ENCODE measurements at places on chromosomes 3 and 15. TPM values are rescaled to one million over a fixed set of nuclear protein-coding genes. Genes with fewer than 3 reads are reported as not detected.

DNA sequence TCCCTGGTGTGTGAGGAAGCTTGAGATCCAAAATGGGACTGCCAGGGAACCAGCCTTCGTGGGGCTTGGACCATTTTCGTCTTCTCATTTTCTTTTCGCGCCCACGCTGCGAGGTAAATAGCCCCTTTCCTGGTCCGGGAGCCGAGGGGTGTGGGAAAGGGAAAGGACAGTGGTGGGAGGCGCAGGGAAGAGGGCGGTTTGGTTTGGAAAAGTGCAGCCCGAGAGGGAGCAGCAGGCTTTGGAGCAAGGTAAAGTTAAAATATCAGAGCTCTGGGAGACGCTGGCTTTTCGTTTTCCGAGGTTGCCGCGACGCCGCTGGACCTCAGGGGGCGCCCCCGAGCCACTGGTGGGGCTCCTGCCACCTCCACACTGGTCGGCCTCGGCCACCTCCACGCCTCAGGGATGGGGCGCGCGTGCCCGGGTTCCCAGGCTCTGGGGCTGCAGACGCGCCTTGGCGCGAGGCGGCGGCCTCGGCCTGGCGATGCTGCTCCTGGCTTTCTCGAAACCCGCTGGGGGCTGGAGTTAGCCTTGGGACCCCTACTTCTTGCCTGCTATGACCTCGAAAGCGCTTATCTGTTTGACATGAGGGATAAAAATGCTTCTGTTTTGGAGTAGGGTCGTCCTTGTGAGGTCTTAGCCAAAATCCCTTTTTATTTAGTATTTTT is 3.2 kb downstream of the PTPRG start:
- H3K27ac ChIP-seq, result no peak overlapping the region
- H3K4me3 ChIP-seq, result peak overlapping the region; percentile 90
- DNase-seq, result peak; percentile 83

DNA sequence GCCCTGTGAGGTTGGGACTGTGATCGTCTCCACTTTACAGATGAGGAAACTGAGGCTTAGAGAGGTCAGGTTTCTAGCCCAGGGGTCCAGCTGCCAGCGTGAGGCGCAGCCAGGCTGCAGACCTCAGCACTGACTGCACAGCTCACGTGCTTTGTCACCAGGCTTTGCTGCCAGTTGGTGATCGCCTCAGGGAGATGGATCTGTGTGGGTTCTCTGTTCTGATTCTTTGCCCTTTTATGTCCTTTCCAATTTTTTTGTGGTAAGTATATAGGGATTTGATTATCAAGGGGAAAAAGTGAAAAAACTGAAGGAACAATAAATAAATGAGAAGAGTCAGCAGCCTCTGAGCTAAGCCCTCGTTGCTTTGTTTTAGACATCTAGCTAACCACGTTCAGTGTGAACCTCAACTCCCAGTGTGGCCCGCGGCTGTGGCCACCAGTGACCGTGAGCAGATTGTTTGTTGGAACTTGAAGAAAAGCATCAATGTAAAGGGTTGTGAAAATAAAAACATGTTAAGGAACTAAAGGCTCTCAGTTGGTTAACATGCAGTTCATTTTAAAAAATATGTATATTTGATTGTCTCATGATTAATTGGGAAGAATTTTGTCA is 117.6 kb downstream of the PDE8A start:
- no peak for DNase-seq
- no peak overlapping the region for H3K27ac ChIP-seq
- no peaks in the 10 kb centered on the region for H3K27me3 ChIP-seq

DNA sequence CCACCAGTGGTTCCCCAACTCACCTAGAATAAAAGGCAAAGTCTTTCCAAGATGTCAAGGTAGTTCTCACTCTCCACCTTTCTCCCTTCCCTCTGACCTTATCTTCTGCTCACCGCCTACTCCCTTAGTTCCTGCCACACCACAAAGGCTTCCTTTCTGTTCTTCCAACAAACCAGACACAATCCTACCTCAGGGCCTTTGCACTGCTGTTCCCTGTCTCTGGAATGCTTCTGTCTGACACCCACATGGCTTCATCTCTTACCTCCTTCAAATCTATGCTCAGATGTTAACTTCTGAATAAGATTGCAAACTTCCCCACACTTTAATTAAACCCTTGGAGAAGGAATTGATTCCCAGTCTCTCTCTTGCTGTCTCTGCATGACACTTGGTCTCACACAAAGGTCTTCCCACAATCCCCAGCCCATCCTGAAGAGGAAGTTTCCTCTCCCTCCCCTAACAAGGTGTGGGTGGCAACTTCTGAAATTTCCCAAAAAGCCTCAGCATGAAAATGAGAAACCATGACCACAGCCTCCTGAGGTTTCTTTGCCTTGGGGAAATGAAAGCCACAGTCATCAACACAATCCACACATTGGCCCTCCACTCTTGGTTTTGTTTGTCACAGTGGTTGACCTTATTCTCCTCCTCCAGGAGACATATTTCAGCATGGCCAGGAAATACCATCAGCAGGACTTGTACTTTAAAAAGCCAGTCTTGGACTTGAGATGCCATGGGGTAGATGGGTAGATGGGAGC is 3.0 kb upstream of the RYK start:
- H3K4me1 ChIP-seq, result peaks cover 33% of the 10 kb centered on the region
- H3K4me3 ChIP-seq, result no peak overlapping the region
- H3K36me3 ChIP-seq, result no peaks in the 10 kb centered on the region
- H3K27me3 ChIP-seq, result no peaks in the 10 kb centered on the region
- DNase-seq, result no peak

DNA sequence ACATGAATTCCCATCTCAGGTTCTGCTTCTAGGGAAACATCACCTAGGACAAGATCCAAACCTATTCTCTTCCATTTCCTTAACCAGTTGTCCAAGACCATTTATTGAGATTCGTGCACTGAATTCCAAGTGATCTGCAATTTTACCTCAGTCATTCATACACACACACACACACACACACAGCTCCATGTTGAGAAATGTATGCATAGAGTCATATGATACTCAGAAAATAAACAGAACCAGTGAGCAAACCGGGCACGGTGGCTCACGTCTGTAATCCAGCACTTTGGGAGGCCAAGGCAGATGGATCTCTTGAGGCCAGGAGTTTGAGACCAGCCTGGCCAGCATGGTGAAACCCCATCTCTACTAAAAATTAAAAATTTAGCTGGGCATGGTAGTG is 6.1 kb upstream of the KPNA1 start:
- no peak for DNase-seq
- no peaks in the 10 kb centered on the region for H3K4me1 ChIP-seq

- no peak overlapping the region for H3K27ac ChIP-seq
- H3K4me3 ChIP-seq, result no peak overlapping the region
- DNase-seq, result peak; percentile 79
These were observed 33.5 kb upstream of the PDE8A start for GRCh38 chr15:84947947-84948830.

DNA sequence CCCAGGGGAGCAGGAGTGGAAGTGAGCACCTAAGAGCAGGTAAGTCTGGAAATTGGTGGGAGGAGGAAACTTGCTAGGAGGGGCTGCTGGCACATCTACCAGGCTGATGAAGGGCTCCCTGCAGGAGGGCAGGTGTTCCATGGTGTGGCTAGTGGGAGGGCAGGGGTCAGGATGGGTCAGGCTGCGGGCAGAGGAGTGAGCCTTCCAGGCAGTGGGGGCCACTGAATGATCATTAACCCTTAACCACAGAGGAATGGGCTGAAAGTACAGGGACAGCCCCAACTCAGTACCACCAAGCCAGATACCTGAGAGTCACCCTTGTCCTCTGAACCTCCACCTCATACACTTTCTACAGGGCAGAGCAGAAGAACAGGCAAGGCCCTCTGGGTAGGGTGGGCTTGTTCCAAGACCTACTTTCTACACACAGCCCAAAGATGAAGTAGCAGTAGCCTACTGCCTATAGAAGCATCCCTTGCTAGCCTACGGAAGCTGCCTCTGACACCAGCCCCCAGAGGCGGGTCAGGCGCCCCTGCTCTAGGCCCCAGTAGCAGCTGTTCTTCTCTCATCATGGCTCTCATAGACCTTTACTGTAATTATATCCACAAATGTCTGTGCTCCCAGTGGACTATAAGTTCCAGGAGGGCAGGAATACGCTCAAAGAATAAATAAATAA is 4.6 kb downstream of the RAB6B start:
- no peak for DNase-seq
- no peaks in the 10 kb centered on the region for H3K4me1 ChIP-seq
- no peak overlapping the region for H3K27ac ChIP-seq

DNA sequence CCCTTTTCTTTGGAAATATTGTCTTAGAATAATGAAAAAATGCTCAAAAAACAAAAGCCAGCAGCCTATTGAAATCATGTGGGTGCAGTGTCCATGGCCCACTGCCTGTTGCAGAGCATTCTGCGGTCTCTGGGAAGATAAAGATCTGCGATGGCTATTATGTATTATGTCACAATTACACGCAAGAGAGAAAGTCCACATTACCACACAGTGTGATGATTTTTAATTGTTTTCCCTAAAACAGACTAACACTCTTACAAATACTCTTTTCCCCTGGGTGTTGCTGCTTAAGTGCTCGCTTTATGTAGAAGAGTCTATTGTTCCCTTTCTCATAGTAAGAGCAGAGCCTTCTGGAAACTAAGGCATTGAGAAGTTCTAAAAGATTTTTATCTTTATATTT is 32.2 kb downstream of the SSR3 start:
- no peak overlapping the region for H3K4me3 ChIP-seq
- no peaks in the 10 kb centered on the region for H3K36me3 ChIP-seq
- H3K27me3 ChIP-seq, result no peaks in the 10 kb centered on the region
- H3K4me1 ChIP-seq, result peaks cover 9% of the 10 kb centered on the region
- H3K27ac ChIP-seq, result no peak overlapping the region

- H3K27ac ChIP-seq, result no peak overlapping the region
- no peaks in the 10 kb centered on the region for H3K4me1 ChIP-seq
- H3K36me3 ChIP-seq, result no peaks in the 10 kb centered on the region
- H3K4me3 ChIP-seq, result no peak overlapping the region
These were observed 310.1 kb upstream of the NAALADL2 start for GRCh38 chr3:174548841-174549623.

GRCh38 chr3:58749948-58750347 is 83.4 kb upstream of the FAM3D start:
- no peaks in the 10 kb centered on the region for H3K4me1 ChIP-seq
- H3K36me3 ChIP-seq, result no peaks in the 10 kb centered on the region
- H3K27ac ChIP-seq, result no peak overlapping the region
- H3K27me3 ChIP-seq, result no peaks in the 10 kb centered on the region
- H3K4me3 ChIP-seq, result no peak overlapping the region

DNA sequence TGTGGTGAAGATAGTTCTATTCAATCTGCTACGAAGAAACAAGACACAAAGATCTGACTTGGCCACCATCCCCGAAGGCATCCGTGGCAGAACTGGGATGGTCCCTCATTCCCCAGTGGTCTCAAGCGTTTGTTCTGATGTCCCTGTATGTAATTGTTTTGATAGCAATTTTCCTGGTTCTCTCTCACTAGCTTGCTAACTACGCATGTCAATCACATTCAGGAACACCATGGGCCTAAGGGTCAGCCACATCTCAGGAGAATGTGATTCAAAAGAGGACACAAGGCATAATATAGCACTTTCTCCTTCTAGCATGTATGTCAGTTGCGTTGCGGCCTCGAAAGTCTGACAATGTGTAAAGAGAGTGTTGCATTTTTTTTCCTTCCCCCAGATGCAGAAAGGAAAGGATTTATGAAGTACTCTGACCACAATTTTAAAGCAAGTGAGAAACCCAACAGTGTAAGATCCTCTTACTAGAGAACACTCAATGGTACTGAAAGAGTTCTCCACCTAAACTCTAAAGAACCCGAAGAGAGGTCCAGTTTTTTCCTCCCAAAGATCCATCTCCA is 32.0 kb upstream of the TCF12 start:
- no peak for DNase-seq
- peaks cover 6% of the 10 kb centered on the region for H3K4me1 ChIP-seq
- H3K4me3 ChIP-seq, result peak overlapping the region; percentile 38
- H3K36me3 ChIP-seq, result no peaks in the 10 kb centered on the region

GRCh38 chr3:74535281-74535680 is 79.2 kb downstream of the CNTN3 start:
- no peak overlapping the region for H3K4me3 ChIP-seq
- no peak overlapping the region for H3K27ac ChIP-seq
- no peak for DNase-seq
- H3K36me3 ChIP-seq, result no peaks in the 10 kb centered on the region
- no peaks in the 10 kb centered on the region for H3K27me3 ChIP-seq
- no peaks in the 10 kb centered on the region for H3K4me1 ChIP-seq

DNA sequence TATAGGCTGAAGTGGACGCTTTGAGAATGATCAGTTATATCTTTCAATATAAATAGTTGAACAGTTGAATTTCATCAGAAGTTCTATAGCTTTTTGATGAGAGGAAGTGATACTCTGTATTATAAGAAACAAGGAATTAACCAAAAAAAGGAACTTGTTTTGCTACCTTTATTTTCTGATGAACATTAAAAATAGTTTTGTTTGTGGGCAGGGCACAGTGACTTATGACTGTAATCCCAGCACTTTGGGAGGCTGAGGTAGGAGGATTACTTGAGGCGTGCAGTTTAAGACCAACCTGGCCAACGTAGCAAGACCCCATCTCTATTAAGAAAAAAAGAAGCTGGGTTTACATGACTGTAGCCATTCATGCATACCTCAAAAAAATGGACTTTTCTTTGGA is 16.7 kb downstream of the BLOC1S6 start:
- H3K27ac ChIP-seq, result no peak overlapping the region
- no peak for DNase-seq
- no peaks in the 10 kb centered on the region for H3K27me3 ChIP-seq
- H3K4me1 ChIP-seq, result no peaks in the 10 kb centered on the region

DNA sequence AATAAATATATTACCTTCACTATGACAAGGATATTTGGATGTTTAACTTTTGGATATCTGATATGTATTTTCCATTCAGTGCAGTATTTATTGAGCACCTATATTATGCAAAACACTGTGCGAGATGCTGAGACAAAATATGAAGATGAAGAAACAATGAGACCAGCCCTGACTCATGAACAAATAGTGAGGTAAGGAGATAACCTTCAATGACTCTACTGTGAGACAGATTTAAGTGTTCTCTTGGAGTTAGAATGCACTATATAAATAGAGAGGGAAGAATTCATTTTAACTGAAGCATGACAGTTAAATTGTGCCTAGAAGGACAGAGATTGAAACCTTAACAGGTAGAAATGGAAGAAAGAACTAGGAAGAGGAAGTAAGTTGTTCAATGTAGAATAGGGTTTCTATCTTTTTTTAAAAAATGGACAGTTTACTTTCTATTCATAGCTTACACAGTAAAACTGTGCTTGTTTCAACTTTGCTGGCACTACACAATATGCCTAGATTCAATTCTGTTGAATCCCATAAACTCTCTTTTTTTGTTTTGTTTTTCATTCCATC is 124.2 kb downstream of the ZBTB20 start:
- H3K27me3 ChIP-seq, result no peaks in the 10 kb centered on the region
- H3K36me3 ChIP-seq, result no peaks in the 10 kb centered on the region
- no peak overlapping the region for H3K27ac ChIP-seq
- no peaks in the 10 kb centered on the region for H3K4me1 ChIP-seq
- H3K4me3 ChIP-seq, result no peak overlapping the region

- DNase-seq, result no peak
- H3K36me3 ChIP-seq, result no peaks in the 10 kb centered on the region
- H3K4me1 ChIP-seq, result no peaks in the 10 kb centered on the region
- no peak overlapping the region for H3K4me3 ChIP-seq
- no peak overlapping the region for H3K27ac ChIP-seq
These were observed 79.3 kb downstream of the RPL22L1 start for GRCh38 chr3:170790647-170791046.

PIGZ gene
- polyA plus RNA-seq, result 4.1 TPM
